ENCODE measurements at places on chromosomes 2 and 18.

DNA sequence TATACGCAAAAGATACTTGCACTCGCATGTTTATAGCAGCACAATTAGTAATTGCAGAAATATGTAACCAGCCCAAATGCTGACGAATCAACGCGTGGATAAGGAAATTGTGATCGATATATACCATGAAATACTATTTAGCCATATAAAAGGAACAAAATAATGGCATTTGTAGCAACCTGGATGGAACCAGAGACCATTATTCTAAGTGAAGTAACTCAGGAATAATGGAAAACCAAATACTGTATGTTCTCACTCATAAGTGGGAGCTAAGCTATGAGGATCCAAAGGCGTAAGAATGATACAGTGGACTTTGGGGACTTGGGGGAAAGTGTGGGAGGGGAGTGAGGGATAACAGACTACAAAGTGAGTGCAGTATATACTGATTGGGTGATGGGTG is 1008.0 kb upstream of the CRIM1 start:
- DNase-seq = no peak

DNA sequence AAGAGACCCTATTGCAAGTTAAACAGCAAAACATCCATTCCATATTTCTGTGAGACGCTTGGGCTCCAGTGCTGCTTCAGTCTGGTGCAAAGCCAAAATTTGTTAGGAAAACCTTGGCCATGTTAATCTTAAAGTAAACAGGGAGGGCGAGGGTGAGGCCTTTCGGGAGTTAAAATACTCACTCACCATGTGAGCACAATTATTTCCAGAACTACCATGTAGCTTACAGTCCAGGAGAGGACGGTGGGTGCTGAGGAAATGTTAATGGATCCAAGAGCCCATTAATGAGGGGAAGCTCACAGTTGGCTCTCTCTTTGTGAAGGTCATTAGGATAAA is 286.4 kb downstream of the SLC8A1 start:
- DNase-seq = no peak

DNA sequence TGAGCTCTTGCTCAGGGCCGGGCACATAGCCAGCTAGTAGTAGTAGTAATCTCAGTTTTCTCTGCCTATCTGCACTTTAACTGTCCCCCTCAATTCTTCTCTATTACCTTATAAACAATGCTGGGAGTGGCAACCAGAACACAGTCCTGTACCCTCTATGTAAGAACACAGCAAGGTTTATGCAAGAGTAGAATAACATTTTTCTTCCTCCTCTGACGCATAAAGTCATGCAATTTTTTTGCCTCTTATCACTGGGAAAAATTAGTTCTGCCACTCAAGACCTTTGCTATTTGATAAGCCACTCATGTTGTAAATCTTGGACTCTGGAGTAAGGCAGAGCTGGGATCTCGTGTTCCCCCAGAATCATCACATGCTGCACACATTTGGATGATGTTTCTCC is 200.7 kb upstream of the SOX11 start:
- DNase-seq = no peak

GRCh38 chr2:196520605-196521004 is 118.9 kb upstream of the CCDC150 start:
- no peak for DNase-seq

DNA sequence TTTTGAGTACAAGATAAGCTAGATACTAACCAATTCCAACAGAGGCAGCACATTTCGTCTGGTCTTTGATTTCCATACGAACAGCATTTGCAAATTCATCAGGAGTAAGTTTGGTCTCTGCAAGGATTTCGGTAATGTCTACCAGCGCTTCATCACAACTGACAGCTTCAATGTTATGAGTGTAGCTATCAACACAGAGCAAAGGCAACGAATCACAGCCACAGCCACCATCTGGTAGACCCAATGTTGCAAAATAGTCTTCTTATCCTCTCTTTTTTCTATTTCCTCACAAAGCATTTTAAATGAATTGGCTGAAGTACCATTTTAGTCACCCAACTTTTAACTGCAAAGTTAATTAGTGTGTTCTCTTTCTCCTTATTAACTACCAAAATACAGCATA is 68.3 kb downstream of the REV1 start:
- no peak for DNase-seq

GRCh38 chr2:174634130-174635014 is 36.8 kb upstream of the WIPF1 start:
- DNase-seq = peak; percentile 84

GRCh38 chr2:1509271-1510065 is 96.2 kb downstream of the TPO start:
- DNase-seq = peak; percentile 1

GRCh38 chr2:37637985-37638384 is 33.5 kb downstream of the CDC42EP3 start:
- DNase-seq = no peak

DNA sequence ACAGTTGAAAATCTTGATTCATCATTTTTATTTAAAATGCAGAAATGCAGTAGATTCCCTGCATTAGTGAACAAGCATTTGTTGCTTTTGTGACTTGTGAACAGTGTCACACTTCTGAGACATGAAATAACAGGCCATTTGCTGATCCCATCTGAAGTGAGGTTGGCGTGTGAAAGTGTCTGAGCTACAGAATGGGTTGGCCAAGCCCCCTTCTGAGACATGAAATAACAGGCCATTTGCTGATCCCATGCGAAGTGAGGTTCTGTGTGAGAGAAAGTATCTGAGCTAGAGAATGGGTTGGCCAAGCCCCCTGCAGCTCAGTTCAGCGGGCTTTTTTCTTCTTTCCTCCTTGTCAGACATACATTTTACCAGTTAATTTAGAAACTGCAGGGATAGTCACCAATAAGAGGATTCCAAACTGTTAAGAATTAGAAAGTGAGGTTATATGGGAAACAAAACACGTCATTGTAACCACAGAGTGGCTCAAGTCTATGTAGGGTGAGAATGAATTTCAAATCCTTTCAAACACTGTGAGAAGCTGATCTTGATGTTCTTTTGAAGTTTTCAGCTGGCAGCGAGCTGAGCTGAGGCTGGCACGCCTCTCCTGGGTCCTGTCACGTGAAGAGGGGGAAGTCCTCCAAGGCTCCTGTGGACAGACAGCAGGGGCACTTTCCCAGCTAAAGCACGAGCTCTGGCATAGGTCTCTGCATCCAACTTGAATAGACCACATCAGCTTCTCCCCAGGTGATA is 339.2 kb upstream of the SALL3 start:
- no peak for DNase-seq

DNA sequence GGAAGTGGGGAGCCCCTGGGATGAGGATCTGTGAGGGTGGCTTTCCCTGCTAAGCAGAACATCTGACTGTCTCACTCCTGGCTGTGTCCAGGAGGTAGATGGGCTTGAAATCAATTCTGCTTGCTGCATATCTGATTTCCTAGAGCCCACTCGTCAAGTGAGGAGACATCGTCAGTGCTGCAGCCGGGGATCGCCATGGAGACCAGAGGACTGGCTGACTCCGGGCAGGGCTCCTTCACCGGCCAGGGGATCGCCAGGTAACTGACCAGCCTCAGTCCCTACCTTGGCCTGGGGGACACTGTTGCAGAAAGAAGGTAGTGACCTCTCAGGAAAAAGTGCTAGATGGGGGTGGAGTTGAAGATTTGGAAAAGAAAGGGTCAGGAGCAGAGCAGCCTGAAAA is 31.3 kb downstream of the CNGA3 start:
- DNase-seq = no peak

- DNase-seq = no peak
Measured at GRCh38 chr2:146048141-146048540, 1528.2 kb upstream of the ZEB2 start.

- DNase-seq = no peak
Measured at GRCh38 chr18:75285876-75286275, 75.3 kb downstream of the TSHZ1 start.

DNA sequence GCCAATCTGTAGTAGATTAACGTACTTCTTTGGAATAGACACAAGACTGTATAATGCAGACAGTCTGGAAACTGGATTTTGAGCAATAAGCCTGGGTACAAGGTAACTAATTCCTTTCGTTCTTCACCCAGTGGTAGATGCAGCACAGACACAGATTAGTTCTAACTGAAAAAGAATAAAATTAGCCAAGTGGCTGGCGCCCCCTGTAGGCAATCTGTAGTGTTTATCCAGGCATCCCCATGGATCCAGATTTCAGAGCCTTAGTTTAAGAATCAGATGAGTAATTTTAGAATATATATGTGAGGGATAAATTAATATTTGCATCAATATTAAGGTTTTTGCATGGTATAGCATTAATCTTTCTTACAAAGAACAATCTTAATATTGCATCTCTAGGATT is 563.9 kb downstream of the DCC start:
- peak; percentile 10 for DNase-seq

DNA sequence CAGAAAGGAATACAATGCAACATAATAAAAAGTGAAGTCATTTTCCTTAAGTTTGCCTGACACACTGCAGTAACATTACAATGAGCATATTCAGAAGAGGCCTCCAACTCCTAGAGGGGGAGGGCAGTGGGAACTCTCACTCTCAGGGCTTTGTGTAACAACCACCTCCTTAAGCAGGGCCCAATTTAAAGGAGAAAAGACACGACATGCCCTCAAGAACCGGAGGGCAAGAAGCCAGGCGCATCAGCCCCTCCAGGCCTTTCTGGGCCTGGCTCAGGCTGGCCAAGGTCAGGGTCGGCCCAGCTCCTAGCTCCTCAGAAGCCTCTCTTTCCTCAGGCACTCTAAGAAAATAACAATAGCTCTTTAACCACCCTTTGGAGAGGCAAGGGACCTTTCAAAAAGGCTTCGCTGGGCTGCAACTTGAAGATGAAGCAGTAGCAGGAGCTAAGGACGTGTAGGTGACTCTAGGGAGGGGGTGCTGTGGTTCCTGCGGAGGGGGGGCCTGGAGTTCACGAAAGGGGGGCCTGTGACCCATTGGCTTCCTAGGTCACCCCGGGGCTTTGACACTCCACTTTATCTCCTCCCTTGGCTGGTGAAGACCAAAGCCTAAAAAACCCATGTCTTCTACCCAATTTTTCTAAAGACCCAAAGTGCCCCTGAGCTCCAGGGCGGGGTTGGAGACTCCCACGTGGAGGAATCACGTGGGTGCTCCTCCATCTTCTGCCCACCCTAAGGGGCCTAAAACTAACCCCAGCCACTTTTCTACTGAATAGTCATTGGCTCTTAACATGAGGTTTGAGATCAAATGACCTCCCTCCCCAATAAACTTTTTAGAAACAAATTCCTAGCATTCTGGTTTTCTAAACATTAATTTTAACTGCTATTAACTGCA is 13.3 kb downstream of the SERTAD2 start:
- no peak for DNase-seq

DNA sequence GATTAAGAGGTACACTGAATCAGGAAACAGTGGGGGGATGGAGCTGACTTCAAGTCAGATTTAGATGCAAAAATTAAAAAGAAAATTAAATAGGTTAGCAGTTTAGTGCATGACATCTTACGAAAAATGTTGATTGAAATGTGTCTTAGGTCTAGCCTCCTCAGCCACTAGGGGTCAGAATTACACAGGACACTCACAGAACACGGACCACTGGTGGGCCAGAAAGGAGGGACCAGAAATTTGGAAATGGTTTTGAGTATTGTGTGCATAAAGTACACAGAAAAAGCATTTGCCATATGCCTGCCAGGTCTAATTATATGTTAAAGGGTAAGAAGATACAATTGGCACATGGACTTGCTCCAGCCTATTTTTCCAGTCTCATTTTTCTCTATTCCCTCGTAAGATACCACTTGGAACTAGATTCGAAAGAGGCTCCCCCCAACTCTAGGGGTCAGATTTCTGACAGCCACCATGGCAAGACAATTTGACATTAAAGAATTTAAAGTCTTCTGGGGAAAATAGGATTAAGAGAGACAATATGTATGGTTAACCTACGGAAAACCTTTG is 550.2 kb upstream of the SETBP1 start:
- DNase-seq = peak; percentile 12

DNA sequence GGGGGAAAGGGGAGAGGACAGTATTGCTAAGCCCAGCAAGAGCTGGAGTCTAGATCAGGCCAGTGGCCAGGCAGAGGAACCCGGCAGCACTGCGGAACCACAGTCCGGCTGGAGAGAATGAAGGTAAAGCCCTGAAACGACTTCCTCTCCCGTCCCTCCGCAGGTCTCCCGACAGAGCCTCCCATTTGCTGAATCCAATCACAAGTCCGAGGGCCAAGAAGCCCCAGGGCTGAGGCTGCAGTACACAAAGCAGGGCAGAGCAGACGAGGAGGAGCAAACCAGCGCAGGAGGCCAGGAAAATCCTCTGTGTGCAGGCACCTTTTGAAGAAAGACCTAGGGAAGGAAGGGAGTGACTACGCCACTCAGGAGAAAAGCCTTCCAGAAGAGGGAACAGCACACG is 104.4 kb downstream of the OSBPL1A start:
- no peak for DNase-seq

GRCh38 chr2:170409164-170409535 is 231.2 kb downstream of the MYO3B start:
- peak; percentile 76 for DNase-seq

DNA sequence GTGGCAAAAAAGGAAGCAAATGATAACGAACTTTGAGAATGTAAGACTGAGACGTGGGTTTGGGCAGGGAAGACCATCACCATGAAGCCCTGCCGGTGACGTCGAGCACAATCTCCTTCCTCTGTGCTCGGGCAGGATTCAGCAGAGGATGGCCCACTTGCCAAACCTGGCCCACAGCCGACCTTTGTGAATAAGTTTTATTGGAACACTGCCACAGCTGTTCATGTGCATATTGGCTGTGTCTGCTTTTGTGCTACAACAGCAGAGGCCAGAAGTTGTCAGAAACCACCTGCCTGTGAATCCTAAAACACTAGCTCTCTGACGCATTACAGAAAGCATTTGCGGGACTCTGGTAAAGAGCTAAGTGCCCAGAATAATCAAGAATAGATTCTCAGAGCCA is 223.9 kb downstream of the MYT1L start:
- no peak for DNase-seq

- DNase-seq = no peak
Measured at GRCh38 chr2:134254824-134255223, 952 bp downstream of the MGAT5 start.

DNA sequence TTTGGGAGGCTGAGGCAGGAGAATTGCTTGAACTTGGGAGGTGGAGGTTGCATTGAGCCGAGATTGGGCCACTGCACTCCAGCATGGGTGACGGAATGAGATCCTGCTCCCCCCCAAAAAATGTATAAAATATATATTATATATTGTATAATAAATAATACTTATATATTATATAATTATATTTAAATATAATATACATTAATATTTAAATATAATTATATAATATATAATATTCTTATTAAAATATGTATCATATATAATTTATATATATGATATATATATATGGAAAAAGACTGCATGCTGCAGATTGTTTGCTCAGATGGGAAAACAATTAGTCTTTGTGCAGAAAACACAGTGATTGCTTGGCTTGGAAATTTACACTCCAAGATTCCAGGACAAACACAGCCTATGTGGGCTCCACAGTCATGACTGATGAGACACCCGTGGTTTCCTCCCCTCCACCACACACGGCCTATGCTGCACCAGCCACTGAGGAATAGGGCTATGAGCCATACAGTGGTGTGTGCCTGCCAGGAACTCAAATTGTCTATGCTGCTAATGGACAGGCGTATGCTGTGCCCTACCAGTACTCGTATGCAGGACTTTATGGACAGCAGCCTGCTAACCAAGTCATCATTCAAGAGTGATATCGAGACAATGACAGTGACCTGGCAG is 30.0 kb downstream of the PMAIP1 start:
- no peak for DNase-seq
